ENCODE measurements at places on chromosomes 12 and 14.

DNA sequence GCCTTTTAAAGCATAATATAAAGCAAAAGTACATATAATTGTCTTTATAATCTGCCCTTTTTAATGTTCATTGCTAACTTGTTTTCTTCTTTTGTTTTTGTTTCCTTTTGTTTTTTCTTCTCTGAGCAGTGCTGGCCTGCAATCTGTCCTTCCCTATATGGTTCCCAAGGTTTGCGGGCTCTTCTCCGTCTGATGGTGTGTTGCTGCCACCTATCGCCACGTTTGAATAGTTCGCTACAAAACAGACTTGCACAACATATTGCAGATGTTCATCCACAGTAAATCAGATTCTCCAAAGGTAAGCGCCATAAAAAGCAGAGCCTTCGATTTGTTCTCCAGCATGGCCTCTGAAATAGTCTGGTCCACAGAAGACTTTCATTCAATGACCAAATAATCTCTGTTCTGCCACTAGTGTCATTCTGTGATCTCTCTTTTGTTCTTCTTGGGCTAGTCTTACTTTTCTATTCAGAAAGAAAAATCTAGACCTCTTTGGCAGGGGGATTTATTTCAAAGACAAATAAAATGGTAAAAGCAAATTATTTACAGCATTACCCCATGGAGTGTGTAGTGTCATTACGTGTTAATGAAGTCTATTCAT, 33.5 kb downstream of the C12orf50 start:
- peak; percentile 57 for DNase-seq

GRCh38 chr12:94427501-94428381, 31.9 kb downstream of the CEP83 start:
- DNase-seq: no peak

GRCh38 chr12:32083489-32083888, 23.2 kb upstream of the BICD1 start:
- DNase-seq: no peak

DNA sequence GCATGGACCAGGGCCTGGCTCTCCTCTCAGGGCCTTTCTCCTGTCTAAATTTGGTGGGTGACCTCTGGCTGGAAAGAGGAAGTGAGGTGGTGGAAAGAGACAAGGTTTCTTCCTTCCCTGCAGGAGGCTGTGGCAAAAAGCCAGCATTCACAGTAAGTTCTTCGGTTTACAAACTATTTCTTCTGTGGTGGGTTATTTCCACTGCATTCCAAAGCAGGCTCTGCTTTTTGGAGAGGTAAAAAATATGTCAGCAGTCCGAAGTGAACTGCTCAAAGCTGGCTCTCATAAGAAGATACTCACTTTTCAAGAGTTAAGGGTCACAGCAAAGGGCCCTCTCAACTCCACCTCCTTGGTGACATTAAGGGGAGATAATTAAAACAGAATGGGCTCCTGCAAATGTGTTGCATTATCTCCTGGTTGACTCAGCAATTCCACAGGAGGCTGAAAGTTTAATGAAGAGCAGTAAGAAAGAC, 48.9 kb upstream of the POC1B start:
- DNase-seq: no peak

- DNase-seq: no peak
These were observed 5.5 kb upstream of the CHD4 start for GRCh38 chr12:6612652-6613014.

- peak; percentile 59 for DNase-seq
These were observed 275.2 kb upstream of the CRY1 start for GRCh38 chr12:107368586-107368985.

DNA sequence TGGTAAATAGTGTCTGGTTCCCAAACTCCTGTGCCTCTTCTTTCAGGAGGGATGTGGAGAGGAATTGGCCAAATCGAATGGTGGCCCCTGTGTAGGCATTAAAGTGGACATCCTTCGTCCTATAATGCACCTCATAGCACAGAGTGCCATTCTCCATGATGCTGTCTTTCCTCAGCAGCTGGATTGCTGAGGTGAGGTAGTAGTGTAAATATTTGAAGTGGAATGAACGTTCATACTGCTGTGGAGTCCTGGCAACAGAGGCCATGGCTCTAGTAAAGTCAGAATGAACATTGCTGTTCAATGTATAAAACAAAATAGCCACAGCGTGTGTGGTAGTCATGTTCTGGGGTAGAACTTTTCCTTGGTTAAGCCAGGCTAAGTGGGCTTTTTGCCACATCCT, 2.7 kb downstream of the ART4 start:
- DNase-seq: no peak

GRCh38 chr14:82094829-82095345, 561.2 kb upstream of the SEL1L start:
- no peak for DNase-seq

GRCh38 chr14:30608533-30609006, 13.5 kb upstream of the SCFD1 start:
- DNase-seq: no peak

GRCh38 chr14:55579724-55580469, at the start of gene KTN1:
Gene KTN1 (plus strand): TSS chr14:55580207. CDS start chr14:55612049, 31,842 bp downstream.
- peak; percentile 83 for DNase-seq

DNA sequence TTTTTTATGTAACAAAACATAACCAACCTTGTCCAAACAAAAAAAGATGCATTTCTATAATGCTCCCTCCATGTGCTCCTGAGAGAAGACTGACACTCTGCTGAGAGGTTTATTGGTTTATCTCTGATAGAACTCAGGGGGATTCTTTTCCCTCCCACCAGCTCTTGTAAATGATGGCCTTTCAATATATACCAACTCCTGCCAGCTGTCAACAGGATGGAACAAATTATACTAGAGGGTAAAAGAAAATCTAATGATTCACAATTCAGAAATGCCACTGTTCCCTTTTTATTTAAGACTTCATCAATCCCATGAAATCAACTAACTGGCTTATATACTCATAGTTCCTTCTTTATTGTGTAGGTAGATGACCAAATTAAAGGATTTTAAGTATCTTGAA, 25.4 kb downstream of the PSMC1 start:
- DNase-seq: no peak

DNA sequence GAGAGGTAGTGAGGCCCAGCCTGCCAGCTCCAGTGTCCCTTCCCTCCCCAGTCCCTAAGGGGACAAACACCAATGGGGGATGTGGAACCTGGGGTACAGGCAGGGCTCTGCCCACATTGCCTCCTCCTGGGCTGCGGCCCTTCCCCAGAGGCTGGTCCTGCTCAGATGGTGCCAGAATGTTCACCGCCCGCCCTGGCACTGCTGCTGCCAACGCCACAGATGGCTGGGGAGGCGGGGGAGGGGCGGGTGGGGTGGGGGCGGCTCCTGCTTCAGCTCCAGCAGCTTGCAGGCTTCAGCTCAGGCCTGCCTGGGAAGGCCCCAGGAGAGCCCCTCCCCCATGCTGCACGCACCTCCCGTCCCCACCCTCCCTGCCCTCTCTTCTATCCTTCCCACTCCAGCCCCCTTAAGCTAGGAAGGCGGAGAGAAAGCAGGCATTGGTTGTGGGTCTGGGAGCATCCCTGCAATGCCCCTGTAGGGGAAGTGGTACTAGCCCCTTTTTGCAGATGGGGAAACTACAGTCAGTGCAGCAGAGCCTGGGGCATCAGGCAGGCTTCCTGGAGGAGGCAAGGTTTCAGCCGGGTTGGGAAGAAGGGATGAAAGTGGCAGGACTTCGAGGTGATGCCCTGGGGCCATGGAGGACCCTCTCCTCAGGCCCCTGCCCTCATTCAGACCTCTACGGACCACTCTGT, 2.0 kb upstream of the BEGAIN start:
- no peak for DNase-seq

DNA sequence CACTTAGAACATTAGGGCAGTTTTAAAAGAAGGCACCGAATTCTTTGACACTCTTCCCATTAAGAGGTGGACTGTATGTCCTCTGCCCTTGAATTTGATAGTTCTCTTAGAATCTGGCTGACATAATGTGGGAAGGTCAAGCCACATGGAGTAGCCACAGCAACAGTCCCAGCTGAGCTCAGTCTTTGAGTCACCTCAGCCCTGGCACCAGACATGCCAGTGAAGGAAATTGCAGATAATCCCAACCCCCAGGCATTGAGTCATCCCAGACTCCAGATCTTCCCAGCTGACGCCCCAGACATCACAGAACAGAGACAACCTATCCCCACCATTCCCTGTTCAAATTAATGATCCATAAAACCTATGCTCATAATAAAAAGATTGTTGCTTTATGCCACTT, 83.4 kb downstream of the GTF2A1 start:
- peak; percentile 52 for DNase-seq

DNA sequence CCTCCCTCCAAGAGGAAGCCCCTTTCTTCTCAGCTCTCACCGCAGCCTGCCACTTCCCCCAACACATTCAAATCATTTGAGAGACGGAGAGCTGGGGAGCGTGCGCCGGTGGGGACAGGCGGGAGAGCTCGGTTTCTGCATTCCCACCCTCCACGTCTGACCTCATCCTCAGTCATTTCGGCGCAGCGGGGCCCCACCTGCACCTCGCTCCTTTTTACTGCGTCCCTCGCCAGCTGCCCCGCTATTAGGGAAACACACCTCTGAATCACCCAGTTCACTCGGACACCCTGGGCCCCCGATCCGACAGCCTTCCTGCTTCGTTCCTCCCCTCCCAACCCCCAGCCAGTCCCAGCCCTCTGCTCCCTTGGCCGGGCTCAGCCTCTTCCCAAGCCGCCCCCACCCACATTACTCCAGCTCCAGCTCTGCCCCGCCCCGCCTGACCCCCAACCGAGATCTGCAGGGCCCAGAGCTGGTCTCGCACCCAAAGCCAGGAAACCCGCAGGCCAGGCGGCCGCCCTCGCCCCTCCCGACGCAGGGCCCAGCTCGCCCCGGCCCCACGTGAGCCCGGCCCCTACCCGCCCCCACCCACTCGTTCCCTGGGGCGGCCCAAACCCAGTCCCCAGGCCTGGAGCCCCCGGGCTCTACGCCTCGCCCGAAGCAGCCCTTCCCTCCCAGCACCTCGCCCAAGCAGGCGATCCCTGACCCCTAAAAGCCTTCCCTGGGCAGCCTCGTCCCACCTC, 783 bp downstream of the CORO1C start:
- peak; percentile 83 for DNase-seq

DNA sequence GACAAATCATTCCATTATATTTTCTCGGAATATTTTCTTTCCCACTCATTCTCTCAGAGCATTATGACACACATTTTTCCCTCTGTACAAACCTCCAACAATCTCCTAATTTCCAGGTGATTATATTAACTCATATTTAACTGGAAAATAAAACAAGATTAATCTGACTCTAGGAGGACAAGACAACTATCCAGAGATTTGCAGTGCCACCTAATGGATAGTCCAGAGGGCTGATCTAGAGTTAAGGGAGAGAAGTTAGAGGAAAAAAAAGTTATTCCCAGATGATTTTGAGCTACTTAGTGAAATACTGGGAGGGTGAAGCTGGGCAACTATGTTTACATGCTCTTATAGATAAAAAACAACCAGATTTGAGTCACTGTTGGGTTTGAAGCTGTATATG, 161.7 kb downstream of the ALX1 start:
- no peak for DNase-seq

GRCh38 chr12:42291680-42292079, 34.2 kb downstream of the ZCRB1 start:
- DNase-seq: no peak

- DNase-seq: no peak
These were observed 36.3 kb upstream of the WDR89 start for GRCh38 chr14:63677891-63678379.

DNA sequence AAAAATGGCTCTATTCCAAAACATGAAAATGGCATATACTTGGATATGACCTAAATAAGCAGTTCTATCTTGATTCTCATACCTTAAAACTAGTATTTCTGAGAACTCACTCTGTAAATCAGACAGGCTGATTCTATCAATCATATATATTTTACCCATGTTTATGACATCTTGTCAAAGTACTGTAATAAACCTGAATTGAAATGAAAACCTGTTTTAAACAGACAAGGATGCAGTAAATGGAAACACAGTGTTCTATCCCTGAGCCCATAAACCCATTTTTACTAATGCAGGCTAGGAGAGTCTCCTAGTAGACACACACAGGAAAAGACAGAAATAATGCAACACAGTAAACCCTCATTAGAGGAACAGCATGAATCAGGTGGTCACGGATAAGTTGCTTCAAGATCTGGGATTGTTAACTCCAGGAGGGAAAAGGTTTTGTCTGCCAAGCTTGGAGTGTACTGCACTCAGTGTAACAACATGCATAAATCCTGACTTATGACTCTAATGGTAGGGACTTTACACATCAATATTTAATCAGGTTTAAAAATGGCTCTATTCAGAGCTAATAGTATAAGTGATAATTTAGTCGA, 93.6 kb upstream of the CPNE8 start:
- DNase-seq: no peak

DNA sequence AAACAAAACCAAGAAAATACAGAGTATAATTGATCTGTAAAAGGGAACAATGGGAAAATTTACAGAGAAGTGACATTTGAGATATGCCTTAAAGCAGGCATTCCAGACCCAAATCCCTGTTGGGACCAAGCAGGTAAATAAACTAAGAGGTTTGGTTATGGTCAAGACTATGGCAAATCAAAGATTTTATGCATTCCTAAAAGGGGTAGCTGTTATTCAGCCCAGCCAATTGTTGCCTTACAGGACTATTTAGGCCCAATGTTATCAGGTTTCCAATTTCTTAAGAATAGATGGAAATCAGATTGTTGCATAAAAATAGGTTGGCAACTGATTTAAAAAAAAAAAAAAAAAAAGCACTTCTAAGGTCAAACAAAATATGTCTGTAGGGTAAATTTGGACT, 5.3 kb downstream of the DNAI7 start:
- DNase-seq: no peak

- no peak for DNase-seq
These were observed 2.6 kb downstream of the NT5DC3 start for GRCh38 chr12:103838254-103838914.

GRCh38 chr14:55580470-55581341, 699 bp downstream of the KTN1 start:
- peak; percentile 42 for DNase-seq

GRCh38 chr12:74509886-74510285, 27.7 kb upstream of the ATXN7L3B start:
- DNase-seq: no peak

GRCh38 chr12:104790296-104791125, 167.6 kb downstream of the SLC41A2 start:
- no peak for DNase-seq

DNA sequence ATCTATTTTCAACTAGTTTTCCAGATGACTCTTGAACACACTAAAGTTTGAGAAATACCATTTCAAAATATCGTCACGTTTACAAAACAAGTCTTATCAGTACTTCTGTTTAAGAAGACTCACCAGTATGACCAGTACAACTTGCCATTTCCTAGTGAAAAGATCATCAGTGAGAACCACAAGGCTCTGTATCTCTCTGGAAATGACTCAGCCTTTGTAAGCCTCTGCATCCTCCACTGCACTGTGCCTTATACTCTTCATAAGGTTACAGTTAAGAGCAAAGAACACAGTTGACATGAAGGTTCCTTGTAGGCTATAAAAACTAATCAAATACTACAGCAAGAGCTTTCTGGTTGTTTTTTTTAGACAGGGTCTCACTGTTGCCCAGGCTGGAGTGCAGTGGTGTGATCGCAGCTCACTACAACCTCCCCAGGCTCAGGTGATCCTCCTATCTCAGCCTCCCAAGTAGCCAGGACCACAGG, 5.7 kb upstream of the VTI1B start:
- peak; percentile 91 for DNase-seq

- no peak for DNase-seq
These were observed 17.9 kb downstream of the PACS2 start for GRCh38 chr14:105332350-105332874.

- peak; percentile 83 for DNase-seq
These were observed at the start of gene SLC25A29 for GRCh38 chr14:100306101-100306997. Gene SLC25A29 (minus strand): TSS chr14:100306444. CDS start chr14:100306232, 212 bp downstream.

- DNase-seq: no peak
These were observed 219.6 kb downstream of the PHETA1 start for GRCh38 chr12:111149299-111149698.

Measured in inflammatory macrophage treated with lipopolysaccharide for 4 hours (primary cell).